Smooth muscle cell of the brain vasculature (primary cell): ENCODE measurements at places on chromosomes 2 and 18.

GRCh38 chr2:239202343-239202742, 198.5 kb downstream of the HDAC4 start:
- DNase-seq, result no peak

DNA sequence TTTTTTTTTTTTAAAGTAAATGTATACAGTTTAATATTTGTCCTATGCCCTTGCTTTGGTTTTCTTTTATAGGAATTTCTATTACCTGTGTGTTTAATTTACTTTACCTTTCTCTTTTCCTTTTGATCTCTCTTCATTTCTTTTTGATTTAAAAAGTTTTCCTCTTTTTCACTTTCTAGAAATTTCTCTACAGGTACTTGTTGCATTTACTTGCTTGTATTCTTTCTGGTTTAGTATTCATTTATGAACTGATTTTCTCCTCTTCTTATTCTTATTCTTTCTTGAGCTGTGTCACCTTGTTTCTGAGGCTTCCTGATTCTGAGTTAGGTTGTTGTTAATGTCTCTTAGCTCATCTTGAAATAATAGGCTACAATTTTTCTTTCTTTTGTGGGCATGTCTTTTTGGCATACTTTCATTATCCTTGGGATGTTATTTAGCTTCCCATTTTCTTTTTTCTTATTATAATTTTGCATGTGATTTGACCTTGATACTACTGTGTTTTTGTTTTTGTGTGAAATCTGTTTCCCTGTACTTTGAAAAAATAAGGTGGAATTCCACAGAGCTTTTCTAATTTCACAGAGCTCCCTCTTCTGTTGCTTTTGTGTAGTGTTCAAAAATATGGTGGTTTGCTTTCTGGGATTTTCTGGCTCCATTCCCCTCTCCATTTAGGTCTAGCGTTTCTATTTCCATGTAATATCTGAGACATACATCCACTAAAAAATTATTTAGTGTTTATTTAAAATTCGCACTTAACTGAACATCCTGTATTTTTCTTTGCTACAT, 25.5 kb upstream of the ALMS1 start:
- no peak for DNase-seq

DNA sequence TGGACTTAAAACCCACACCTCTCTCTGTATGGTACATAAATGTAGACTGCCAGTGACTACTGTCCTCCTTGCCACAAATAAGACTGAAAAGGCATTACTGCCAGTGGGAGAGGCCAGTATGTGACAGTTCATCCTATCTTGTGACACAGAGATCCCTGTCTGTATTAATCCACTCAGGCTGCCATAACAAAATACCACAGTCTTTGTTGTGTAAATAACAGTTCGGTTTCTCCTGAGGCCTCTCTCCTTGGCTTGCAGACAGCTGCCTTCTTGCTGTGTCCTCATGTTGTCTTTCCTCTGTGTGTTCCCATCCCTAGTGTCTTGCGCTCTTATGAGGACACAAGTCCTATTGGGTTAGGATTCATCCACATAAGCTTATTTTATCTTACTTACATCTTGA, 46.4 kb upstream of the IL1RL1 start:
- no peak for DNase-seq

DNA sequence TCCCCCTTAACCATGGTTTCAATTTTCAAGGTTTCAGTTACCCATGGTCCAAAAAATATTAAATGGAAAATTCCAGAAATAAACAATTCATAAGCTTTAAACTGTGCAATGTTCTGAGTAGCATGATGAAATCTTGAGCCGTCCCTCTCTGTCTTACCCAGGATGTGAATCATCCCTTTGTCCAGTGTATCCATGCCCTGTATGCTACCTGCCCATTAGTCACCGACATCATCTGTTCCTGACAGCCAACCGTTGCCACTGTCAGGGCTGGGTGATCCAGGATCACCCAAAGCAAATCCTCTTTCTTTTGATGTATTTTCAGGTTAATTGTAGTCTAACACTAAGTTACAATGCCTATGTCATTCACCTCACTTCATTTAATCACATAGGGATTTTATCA, 15.7 kb upstream of the OLA1 start:
- no peak for DNase-seq

GRCh38 chr2:105158002-105158401, 83.5 kb upstream of the GPR45 start:
- no peak for DNase-seq

DNA sequence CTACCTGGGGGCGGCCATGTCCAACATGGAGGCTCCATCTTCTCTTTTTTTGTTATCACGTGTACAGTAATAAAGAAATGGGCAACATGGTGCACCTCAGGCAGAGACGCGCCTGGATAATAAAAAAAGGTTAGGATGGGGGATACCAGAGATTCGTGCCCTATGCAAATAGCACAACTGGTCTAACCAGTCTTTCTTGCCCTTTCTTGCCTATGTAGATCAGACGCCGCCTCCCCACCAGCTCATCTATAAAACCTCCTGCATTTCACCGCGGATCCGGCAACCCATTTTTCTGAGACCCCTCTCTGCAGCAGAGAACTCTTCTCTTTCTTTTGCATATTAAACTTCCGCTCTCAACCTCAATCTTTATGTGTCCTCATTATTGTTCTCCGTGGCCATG, 68.7 kb downstream of the MYL12B start:
- DNase-seq, result no peak

- DNase-seq, result no peak
These were observed 48.9 kb upstream of the TMEM177 start for GRCh38 chr2:119630121-119630520.

- no peak for DNase-seq
These were observed 118.1 kb downstream of the PRPF40A start for GRCh38 chr2:152598975-152599759.

GRCh38 chr18:63890950-63891304, 3.4 kb downstream of the SERPINB2 start:
- no peak for DNase-seq

DNA sequence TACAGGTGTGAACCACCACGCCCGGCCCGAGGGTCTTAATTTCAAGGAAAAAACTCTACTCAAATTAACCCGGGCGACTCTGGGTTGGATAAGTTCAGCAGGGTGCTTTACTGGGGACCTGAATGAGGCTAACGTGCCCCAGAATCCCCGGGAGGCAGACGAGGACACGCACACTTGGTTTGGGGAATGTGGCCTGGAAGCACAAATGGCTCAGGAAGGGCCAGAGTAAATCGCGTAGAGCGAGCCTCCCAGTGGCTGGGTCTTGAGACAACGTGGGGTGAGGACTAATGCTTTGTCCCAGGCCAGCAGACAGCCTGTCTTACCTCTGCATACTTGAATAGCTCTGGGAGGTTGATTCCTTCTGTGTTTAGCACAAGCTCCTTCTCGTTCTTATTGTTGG, 75.8 kb downstream of the POLR1A start:
- DNase-seq, result no peak

GRCh38 chr2:144082327-144082726, 437.6 kb downstream of the ZEB2 start:
- DNase-seq, result no peak

GRCh38 chr2:54030806-54031205, 60.0 kb upstream of the PSME4 start:
- DNase-seq, result no peak

- no peak for DNase-seq
These were observed 111.6 kb upstream of the DNMT3A start for GRCh38 chr2:25453199-25453905.
